ENCODE measurements at places on chromosomes 13 and 19.

- H3K27me3 ChIP-seq = no peaks in the 10 kb centered on the region
- H3K27ac ChIP-seq = no peak overlapping the region
- H3K4me1 ChIP-seq = no peaks in the 10 kb centered on the region
- no peak for DNase-seq
These were observed 20.1 kb upstream of the ARHGEF18 start for GRCh38 chr19:7328647-7329046.

- H3K4me1 ChIP-seq = peaks cover 38% of the 10 kb centered on the region
- peak overlapping the region; percentile 55 for H3K27ac ChIP-seq
- no peak overlapping the region for H3K4me3 ChIP-seq
- H3K27me3 ChIP-seq = no peaks in the 10 kb centered on the region
These were observed 179.8 kb upstream of the RFC3 start for GRCh38 chr13:33637978-33638743.

- H3K27me3 ChIP-seq = no peaks in the 10 kb centered on the region
- no peak for DNase-seq
- H3K27ac ChIP-seq = no peak overlapping the region
- H3K4me1 ChIP-seq = peaks cover 71% of the 10 kb centered on the region
These were observed 99.0 kb downstream of the ARHGEF7 start for GRCh38 chr13:111213964-111214726.

DNA sequence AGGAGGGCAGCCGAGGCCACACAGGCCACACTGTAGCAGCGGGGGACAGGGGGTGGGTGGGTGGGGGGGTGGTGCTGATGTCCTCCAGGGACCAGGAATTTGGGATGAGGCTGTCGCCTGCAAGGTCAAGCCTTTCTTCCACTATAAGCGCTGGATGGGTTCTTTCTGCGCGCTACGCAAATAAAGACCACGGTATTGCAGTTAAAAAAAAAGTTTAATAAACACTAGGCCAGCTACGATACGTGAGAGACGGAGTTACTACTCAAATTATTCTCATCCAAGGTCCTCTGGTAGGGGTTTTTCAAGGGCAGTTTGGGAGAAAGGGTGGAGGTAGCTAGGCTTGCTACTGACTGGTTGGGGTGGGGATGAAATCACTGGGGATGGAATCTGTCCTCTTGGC is 508 bp upstream of the ZNF44 start:
- no peaks in the 10 kb centered on the region for H3K36me3 ChIP-seq
- peak overlapping the region; percentile 89 for H3K4me3 ChIP-seq
- DNase-seq = no peak
- peaks cover 42% of the 10 kb centered on the region for H3K4me1 ChIP-seq
- H3K27me3 ChIP-seq = no peaks in the 10 kb centered on the region
- H3K27ac ChIP-seq = peak overlapping the region; percentile 93

GRCh38 chr19:15147090-15147489 is 39.9 kb downstream of the SYDE1 start:
- H3K4me1 ChIP-seq = no peaks in the 10 kb centered on the region
- DNase-seq = no peak
- no peaks in the 10 kb centered on the region for H3K36me3 ChIP-seq

Measured in vagina (tissue), 2 donors.